Endothelial cell (in vitro differentiated cells): ENCODE measurements at places on chromosomes 1 and 21.

GRCh38 chr1:119587341-119587740, 60.7 kb downstream of the ZNF697 start:
- H3K36me3 ChIP-seq: no peaks in the 10 kb centered on the region
- no peak for DNase-seq
- peaks cover 7% of the 10 kb centered on the region for H3K4me1 ChIP-seq
- H3K27ac ChIP-seq: no peak overlapping the region

- H3K4me3 ChIP-seq: no peak overlapping the region
- DNase-seq: no peak
- H3K36me3 ChIP-seq: no peaks in the 10 kb centered on the region
- H3K4me1 ChIP-seq: no peaks in the 10 kb centered on the region
Observed at GRCh38 chr1:237687804-237688203, 202.9 kb downstream of the ZP4 start.

- H3K4me3 ChIP-seq: peak overlapping the region; percentile 62
- DNase-seq: no peak
- peak overlapping the region; percentile 57 for H3K27ac ChIP-seq
- peaks cover 59% of the 10 kb centered on the region for H3K36me3 ChIP-seq
- H3K27me3 ChIP-seq: peaks cover 10% of the 10 kb centered on the region
Observed at GRCh38 chr1:9730096-9730901, 78.8 kb downstream of the PIK3CD start.

GRCh38 chr1:191963781-191964455, 194.3 kb upstream of the RGS18 start:
- no peaks in the 10 kb centered on the region for H3K4me1 ChIP-seq
- no peaks in the 10 kb centered on the region for H3K27me3 ChIP-seq
- H3K4me3 ChIP-seq: no peak overlapping the region
- no peak for DNase-seq

GRCh38 chr1:203500279-203500678, 6.3 kb downstream of the OPTC start:
- peaks cover 5% of the 10 kb centered on the region for H3K4me1 ChIP-seq
- peaks cover 6% of the 10 kb centered on the region for H3K27me3 ChIP-seq
- no peaks in the 10 kb centered on the region for H3K36me3 ChIP-seq
- H3K4me3 ChIP-seq: no peak overlapping the region
- DNase-seq: no peak

DNA sequence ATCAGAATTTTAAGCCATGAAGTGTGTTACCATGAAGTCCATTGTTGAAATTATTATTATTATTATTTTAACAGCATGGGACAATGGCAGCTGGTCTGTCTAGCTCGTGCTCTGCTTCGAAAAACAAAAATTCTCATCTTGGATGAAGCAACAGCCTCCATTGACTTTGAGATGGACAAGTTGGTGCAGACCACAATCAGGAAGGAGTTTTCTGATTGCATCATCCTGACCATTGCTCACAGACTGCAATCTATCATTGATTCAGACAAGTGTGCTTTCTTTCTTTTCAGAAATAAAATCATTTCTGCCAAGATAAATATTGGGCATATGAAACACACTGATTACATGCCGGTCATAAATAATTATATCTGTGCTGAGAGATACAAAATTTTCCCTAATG, 21.0 kb downstream of the HSPA13 start:
- DNase-seq: no peak
- H3K27me3 ChIP-seq: peaks cover 2% of the 10 kb centered on the region
- H3K27ac ChIP-seq: no peak overlapping the region
- no peak overlapping the region for H3K4me3 ChIP-seq

- H3K4me3 ChIP-seq: no peak overlapping the region
- H3K27ac ChIP-seq: no peak overlapping the region
- no peaks in the 10 kb centered on the region for H3K36me3 ChIP-seq
- DNase-seq: no peak
- H3K4me1 ChIP-seq: peaks cover 18% of the 10 kb centered on the region
- peaks cover 2% of the 10 kb centered on the region for H3K27me3 ChIP-seq
Observed at GRCh38 chr1:97660431-97661105, 260.3 kb downstream of the DPYD start.

DNA sequence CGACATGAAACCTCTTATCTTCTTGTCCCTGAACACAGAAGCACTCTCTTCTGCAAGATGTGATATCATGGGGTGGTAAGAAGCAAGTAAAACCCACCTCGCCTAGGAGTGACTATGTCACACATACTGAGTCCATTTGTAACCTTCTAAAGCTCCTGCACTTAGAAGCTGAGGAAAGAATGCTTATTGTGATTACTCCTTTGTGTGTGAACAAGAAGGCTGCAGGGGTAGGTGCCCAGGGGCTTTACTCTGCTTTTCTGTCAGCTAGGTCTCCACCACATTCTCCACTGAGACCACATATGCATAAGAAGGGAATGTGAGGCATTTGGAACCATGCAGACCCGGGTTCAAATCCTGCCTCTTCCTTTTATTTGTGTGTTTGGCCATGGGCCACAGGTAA, 144.3 kb downstream of the DMRTA2 start:
- H3K4me3 ChIP-seq: no peak overlapping the region
- no peaks in the 10 kb centered on the region for H3K36me3 ChIP-seq
- H3K4me1 ChIP-seq: peaks cover 11% of the 10 kb centered on the region
- no peak for DNase-seq

DNA sequence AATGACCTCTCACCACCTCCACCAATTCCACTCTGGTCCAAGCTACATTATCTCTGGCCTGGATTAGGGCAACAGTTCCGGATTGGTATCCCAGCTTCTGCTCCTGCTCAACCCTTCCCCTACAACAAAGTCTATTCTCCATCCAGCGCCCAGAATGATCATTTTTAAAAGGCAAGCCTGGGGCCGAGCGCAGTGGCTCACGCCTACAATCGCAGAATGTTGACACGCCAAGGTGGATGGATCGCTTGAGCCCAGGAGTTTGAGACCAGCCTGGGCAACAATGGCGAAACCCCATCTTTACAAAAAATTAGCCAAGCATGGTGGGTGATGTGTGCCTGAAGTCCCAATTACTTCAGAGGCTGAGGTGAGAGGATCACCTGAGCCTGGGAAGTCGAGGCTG, 2.2 kb downstream of the LYST start:
- H3K27ac ChIP-seq: no peak overlapping the region
- DNase-seq: no peak
- H3K4me3 ChIP-seq: no peak overlapping the region
